ENCODE measurements at places on chromosomes 1 and 21.

- no peak for DNase-seq
Observed at GRCh38 chr1:231625975-231626534, 535 bp upstream of the DISC1 start.

DNA sequence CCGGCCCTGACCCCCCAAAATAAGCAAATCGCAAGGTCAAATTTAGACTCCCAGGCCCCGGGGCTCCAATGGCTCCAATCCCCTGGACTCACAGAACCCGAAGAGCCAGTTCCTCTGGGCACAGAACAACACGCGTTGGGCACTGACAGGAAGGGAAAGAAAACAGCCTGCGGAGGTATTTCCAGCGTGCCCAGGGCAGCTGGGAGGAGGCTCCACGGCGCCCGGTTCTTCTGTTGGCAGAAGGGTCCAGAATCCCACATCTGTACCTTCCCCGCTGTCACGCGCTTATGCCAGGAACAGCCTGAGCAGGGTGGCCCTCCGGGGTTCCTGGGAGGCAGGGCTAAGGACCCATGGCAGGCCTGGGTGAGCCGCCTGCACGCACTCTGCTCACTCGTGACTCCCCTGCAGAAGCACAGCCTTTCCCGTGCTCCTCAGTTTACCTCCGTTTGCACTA is 85.5 kb downstream of the RIPK4 start:
- no peak for DNase-seq

DNA sequence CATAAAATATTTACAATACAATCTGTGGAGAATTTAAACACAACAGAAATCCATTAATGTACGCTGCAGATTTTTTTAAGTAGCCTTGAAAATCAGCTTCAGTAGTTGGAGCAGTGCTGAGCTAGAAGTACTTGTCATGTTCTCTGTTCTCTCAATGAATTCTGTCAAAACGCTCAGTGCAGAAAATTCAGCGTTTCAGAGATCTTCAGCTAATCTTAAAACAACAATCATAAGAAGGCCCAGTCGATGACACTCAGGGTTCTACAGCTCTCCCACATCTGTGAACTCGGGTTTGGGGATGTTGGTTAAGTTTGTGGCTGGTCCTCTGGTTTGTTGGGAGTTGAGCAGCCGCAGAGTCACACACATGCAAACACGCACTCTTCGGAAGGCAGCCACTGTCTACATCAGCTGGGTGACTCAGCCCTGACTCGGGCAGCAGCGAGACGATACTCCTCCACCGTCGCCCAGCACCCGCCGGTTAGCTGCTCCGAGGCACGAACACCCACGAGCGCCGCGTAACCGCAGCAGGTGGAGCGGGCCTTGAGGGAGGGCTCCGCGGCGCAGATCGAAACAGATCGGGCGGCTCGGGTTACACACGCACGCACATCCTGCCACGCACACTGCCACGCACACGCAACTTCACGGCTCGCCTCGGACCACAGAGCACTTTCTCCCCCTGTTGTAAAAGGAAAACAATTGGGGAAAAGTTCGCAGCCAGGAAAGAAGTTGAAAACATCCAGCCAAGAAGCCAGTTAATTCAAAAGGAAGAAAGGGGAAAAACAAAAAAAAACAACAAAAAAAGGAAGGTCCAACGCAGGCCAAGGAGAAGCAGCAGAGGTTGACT is 161.2 kb downstream of the RUNX1 start:
- no peak for DNase-seq

- DNase-seq = no peak
Observed at GRCh38 chr1:64282351-64282750, 78.9 kb downstream of the UBE2U start.

- no peak for DNase-seq
Observed at GRCh38 chr21:33042812-33043211, 17.1 kb downstream of the OLIG2 start.

DNA sequence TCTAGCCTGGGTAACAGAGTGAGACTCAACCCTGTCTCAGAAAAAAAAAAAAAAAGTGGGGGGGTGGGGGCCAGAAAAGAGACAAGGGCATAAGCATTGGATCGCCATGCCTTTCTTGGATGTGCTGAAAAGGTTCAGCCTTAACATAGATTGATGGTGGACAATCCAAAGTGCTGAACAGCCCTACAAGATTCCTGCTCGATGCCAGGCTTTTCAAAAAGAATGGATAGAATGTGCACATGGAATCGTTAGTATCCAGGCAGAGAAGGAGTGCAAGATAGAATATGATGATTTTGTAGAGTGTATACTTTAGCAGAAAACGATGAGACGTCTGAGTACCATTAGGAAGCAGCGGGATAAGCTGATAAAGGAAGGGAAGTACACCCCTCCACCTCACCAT is 10.9 kb upstream of the COA7 start:
- no peak for DNase-seq

DNA sequence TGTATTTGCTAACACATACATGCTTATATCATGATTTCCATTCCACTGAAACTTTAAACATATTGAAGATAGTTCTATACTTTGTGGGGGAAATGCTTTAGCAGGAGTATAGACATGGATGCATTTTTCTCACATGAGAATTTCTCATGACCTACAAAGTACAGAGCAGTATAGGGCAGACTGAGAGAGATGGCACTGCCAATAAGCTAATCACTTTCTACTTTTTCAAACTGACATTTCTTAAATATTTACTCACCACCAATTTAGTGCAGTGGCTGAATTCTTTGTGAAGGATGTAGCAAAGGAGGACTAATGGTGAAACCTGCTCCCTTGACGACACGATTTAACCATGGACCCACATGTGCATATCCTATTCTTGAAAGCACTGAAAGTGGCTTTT is 923.5 kb downstream of the ADGRL2 start:
- DNase-seq = no peak

GRCh38 chr1:211468595-211468994 is 23.4 kb downstream of the RD3 start:
- no peak for DNase-seq

DNA sequence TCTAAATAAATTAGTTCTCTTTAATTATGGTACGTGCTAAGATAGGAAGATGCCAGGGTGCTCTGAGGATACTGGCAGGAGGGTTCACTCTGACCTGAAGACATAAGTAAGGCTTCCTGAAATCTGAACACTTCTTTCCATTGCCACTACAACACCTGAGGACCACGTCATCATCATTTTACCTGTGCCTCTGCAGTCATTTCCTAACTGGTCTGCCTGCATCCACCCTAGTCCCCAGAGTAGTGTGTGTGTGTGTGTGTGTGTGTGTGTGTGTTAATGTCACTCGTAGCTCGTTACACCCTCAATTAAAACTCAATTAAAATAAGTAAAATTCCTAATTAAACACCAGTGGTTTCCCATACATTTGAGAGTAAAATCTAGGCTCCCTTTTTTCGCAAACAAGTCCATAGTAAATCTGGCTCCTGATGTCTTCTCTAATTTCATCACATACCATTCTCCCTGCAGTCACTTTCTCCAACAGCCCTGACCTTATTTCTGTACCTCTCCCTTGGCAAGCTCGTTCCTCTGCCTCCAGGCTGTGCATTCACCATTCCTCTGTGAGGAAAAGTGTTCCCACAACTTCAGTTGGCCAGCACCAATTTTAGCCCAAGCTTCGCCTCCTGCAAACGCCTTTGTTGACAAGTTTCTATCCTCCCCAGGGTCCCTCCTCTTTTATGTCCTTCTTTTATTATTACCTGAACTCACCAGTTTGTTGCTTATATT is 8.7 kb downstream of the IL12RB2 start:
- DNase-seq = no peak

All from vagina (tissue), 2 donors.